Stimulated activated CD8-positive, alpha-beta memory T cell treated with anti-CD3 and anti-CD28 coated beads, Interleukin-4, amount 100 ng/mL, for 4 hours (primary cell): ENCODE measurements at places on chromosomes 2 and 18.

DNA sequence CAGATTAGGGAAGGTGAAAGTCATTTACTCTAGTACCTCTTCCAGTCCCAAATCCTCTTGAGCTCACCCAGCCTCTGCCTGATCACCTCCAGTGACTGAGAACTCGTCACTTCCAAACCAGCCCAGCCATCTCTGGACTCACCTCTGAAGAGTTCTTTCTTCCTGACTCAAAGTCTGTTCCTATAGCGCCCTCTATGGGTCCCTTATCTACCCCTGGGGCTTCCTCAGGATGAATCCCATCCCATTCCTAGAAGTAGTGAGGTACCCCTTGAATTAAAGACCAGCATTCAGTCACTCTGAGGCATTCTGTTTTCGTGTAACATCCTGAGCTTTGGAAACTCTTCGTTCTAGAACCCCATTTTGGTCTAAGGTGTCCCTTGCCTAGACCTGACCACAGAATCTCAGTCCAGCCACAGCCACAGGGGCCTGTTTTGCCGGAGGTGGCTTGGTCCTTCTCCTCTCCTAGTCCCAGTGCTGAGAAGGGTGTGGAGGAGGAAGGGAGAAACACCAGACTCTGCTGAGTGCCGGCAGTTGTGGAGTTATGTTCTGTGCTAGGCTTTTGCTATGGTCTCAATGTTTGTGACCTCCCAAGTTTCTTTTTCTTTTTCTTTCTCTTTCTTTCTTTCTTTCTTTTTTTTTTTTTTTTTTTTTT, 32.7 kb downstream of the SIX3 start:
- no peak for DNase-seq

- no peak for DNase-seq
These were observed 71.3 kb downstream of the ITGA4 start for GRCh38 chr2:181528441-181528840.

DNA sequence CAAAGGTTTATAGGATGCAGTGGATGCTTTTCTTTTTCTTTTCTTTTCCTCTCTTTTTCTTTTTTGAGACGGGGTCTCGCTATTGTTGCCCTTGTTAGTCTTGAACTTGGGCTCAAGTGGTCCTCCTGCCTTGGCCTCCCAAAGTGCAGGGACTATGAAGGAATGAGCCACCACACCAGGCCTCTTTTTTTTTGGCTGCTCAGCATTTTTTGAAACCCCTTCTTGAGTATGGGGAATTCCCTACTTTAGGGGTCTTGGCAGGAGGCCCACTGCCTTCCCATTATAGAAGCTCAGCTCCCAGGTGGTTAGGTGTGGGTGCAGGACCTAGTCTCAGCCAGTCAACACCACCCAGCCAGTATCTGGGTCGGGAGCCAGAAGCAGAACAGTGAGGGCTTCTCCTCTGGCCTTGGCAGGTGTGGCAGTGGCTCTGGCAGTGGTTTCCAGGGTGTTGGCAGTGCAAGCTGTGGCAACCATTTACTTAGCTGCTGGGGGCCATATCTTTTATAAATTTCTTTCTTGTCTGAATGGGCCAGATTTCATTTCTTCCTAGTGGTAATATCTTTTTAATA, 51.4 kb upstream of the ACYP2 start:
- no peak for DNase-seq

GRCh38 chr2:141386168-141386567, 744.6 kb downstream of the LRP1B start:
- no peak for DNase-seq

DNA sequence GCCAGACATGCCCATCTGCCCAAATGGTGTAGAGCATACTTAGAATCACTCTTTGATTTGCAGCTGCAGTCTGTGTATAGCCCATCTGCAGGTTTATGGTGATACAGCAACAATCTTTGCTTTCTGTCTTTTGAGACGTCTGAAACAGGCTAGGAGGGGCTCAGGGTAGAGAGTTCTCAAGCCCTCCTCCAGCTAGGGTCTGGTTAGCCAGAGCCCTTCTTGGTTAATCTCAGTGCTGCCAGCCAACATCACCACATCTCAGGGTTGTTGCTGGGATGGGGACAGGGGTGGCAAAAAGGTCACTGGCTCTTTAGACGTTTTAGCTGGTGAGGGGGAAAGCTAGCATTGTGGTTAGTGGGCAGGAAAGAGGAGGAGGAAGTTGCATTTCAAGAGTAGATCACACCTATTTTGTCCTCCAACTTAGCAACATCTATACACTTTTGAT, 136.6 kb upstream of the ACAA2 start:
- DNase-seq: no peak

- no peak for DNase-seq
These were observed 44.8 kb downstream of the ADCY3 start for GRCh38 chr2:24875272-24875671.

DNA sequence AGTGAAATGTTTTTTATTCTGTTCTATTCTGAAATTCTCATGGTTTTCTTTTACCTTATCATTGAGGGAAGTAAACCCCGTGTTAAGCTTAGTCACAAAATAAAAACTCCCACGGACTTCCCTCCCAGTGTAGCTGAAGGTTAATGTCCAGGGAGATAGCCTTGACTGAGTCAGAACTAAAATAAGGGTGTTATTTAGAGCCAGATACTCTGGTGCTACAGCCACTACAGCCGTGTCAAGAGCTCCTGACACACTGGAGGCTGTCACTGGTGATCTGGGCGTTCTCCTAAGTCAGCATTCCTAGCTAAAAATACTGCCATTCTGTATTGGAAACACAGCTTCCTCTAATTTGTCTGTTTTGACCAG, 82.0 kb upstream of the RANBP2 start:
- no peak for DNase-seq

GRCh38 chr2:149005471-149006077, 32.9 kb upstream of the LYPD6B start:
- no peak for DNase-seq

- DNase-seq: no peak
These were observed 83.8 kb downstream of the TMEM247 start for GRCh38 chr2:46563186-46563585.
